IPS DF 6.9 (cell line): ENCODE measurements at places on chromosomes 12 and 14.

DNA sequence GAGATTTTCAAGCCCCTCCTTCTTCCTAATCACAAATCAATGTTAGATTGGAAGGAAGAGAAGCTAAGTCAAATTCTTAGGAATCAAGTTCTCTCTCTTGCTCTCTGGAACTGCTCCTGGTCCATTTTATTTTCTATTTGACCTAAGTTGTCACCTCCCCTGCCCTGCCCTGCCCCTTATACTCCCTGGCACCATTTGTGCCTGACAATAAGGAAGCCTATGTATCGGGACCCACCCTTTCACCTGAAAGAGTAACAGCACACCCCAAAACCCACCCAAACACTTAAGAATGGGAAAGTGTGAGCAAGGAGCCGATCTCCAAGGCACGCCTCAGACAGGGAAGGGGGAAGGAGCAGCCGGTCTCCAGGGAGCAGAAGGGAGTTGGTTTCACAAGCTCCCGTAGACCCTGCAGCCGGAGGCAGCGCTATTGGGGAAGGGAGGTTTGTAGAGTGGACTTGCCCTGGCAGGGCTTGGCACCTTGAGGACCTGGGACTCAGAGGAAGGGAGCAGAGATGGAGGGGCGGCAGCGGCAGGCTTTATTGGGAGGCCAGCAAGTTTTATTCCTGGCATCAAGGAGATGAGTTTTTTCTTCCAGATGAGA is 1.6 kb downstream of the LRRC74A start:
- DNase-seq, result no peak

DNA sequence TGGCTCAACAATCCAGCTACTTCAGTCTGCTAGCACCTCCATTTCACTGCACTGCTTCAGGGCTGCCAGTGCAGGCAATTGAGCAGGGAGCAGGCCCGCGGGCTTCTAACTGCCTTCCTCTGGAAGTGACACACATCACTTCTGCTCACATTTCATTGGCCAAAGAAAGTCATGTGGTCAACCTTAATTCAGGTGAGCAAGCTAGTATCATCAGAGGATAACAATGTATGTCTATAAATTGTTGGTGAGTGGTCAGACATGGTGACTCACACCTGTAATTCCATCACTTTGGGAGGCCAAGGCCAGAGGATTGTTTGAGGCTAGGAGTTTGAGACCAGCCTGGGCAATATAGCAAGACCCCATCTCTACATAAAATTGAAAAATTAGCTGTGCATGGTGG is 22.3 kb upstream of the CHGA start:
- no peak for DNase-seq

GRCh38 chr12:94149781-94150239 is 1.4 kb downstream of the PLXNC1 start:
- DNase-seq, result no peak

DNA sequence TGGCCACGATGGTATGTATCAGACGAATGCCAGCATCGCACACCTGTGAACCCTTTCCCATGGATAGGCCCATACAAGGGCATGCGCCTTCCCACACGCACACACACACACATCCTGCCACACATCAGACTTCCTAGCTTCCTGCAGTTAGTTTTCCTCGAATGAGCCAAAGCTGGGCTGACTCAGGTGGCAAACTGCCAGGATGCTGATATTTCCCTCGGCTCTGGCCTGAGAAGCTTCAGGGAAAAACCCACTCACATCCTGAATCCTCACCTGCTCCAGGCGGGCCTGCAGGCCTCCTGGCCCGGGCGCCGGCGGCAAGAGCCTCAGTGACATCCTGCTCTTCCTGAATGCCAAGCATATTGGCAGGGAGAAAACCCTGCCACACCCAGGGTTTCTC is 22.4 kb downstream of the CALM1 start:
- DNase-seq, result no peak

GRCh38 chr12:128382946-128383345 is 116.0 kb downstream of the TMEM132C start:
- DNase-seq, result no peak

DNA sequence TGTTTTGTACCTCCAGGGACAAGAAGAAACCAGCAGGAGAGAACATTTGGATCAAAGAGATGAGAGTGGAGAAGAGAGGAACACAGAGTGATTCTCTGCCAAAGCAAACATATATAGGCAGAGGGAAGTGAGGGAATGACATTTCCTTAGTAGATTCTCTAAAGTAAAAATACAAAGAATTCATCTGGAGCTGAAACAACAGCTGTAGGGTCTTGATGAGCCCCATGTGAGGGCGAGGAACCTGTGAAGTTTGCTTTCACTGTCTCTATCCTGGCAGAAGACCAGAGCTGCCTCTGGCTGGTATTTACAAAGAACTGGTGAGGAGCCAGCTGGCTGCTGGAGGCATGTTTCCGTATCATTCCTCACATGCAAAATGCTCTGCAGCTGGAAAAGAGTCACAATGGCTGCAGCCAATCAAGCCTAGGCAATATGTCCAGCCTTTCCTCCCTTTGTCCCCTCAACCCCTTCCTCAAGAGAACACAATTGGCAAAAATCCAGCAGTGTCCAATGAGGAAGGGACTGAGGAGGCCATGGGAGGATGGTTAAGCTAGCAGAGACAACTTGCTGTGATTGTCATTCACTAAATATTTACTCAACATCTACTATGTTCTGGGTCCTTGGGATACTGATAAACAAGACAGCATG is 122.5 kb downstream of the PHLDA1 start:
- no peak for DNase-seq
